ENCODE measurements at places on chromosomes 11 and 22.
A peak's percentile ranks its signal among the peaks of the same experiment; 100 is the strongest.

DNA sequence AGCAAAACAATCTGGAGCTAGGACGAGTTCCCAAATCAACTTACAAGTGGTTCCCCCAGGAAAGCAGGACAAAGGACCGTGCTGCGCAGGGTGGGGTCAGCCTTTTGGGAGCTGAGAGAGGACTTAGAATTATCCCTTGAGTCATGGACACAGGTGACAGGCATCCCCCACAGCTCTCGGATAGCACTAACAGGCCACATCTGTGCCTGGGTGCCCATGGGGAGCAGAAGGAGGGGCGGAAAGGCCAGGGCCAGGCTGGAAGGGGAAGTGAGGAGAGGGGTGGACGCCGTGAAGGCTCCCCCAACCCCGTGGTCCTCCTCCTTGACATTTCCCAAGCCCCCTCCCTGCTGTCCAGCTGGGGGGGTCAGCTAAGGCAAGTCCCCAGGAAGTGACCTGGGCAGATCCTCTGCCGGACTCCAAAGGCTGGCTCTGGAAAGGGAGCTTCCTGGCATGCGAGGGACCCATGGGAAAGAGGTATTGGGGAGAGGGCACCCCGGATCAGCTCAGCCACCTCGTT is 31.6 kb upstream of the A4GALT start:
- no peak for DNase-seq

- DNase-seq: no peak
These were observed 4.3 kb downstream of the SHANK3 start for GRCh38 chr22:50676661-50677492.

DNA sequence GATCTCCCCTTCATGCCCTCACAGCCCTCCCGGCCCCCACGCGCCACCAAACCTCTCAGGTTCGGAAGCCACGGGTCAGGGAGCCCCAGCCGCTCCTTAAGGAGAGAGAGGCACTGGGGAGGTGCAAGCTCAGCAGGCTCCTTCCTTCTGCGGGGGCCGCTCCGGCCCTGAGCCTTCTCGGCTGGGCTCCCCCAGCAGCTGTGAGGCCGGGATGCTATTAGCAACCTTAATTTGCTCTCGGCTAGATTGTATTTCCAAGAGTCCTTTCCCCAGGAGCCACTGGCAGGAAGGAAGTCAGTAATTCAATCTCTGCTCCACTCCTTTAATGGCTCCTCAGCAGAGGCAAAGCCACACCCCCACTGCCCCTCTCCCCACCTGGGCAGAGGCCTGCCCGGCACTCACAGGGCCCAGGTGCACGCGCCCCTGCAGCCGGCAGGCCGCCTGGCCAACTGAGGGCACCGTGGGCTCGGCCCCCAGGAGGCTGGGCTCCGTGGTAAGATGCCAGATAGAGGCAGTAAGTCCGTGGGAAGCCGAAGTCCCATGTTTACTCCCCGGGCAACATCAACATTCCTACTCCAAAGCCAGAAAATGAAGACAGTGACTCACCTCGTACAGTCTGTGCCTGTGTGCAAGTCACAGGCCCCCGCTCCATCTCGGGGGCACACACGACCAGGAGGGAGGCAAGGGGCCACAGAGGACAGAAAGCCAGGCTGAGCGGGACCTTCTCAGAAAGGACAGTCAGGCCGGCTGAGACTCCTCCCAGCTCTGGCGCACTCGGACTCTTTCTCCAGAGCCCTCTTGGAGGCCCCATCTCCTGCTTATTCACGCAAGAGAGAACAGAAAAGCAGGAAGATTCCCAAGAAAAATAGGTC is 5.2 kb downstream of the IGSF9B start:
- peak; percentile 35 for DNase-seq

DNA sequence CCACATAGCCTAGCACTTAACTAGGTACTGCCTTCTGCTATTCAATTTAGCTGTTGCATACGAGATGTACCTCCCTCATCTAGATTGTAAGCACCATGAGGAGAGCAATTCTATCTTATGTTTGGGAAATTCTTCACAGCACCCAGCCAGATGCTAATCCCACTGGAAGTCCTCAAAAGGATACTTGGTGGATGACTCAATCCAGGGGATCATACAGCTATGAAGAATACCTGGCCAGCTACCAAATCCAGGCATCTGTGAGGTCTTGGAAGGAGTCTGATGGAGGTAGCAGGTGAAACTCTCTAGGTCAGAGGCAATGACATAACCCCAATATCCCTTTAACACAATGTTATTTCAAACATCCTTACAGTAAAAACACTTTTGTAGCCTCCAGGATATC is 167.8 kb upstream of the NCAM1 start:
- no peak for DNase-seq

- DNase-seq: no peak
These were observed 2.6 kb upstream of the P2RY2 start for GRCh38 chr11:73215191-73216134.

GRCh38 chr11:121246021-121246768 is 46.4 kb upstream of the SC5D start:
- DNase-seq: no peak

GRCh38 chr11:10506008-10506370 is 35.0 kb downstream of the RNF141 start:
- no peak for DNase-seq

DNA sequence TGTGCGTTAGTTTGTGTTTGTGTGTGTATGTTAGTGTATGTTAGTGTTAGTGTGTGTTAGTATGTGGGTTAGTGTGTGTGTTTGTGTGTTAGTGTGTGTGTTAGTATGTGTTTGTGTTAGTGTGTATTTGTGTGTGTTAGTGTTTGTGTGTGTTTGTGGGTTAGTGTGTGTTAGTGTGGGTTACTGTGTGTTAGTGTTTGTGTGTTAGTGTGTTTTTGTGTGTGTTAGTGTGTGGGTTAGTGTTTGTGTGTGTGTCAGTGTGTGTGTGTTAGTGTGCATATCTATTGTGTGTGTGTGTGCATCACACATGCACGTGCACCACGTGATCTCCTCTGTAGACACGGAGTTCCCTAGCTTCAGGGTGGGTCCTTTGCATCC is 115.4 kb downstream of the KCNQ1OT1 start:
- DNase-seq: no peak

GRCh38 chr11:34029176-34029575 is 22.4 kb upstream of the CAPRIN1 start:
- no peak for DNase-seq

DNA sequence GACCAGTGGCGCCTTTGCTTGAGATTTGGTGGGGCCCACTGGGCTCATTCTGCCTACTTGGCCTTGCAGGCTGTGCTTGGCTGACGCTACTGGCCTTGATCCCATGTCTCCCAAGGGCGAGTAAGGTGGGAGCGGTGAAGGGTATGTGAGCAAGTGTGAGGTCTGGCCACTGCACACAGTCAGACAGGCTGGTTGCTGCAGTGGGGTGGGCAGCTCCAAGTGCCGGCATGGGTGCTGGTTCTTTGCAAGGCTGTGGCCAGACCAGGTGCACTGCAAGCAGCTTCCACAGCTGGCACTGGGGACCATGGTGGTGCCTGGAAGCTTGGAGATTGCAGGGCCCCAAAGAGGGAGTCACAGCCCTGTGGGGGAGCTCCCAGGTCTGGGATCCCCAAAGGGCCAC is 33.4 kb upstream of the OR10G7 start:
- DNase-seq: no peak

GRCh38 chr11:122816761-122817520 is 21.4 kb upstream of the CRTAM start:
- DNase-seq: no peak

- no peak for DNase-seq
These were observed 25.6 kb downstream of the RHOD start for GRCh38 chr11:67082071-67082791.

DNA sequence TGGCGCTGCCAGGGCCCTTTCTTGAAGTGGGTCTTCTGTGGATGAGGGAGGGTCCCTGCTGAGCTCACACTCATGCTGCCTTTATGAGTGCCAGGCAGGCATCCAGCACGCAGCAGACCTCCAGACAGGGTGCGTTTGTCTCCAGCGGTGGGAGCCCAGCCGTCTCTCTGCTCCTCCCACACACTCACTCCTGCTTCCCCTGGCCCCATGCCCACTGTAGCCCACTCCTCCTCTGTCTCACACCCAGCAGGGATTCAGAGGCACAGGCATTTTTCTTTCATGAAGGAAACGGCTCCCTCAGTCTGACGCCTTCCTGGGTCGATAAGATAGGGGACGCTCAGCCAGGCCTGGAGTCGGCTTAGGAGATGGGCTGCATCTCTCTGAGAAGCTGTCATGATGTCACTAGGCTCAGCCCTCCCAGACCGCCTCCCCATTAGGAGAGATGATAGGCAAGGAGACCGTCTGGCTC is 183.9 kb upstream of the NCAM1 start:
- no peak for DNase-seq

- no peak for DNase-seq
These were observed 9.4 kb downstream of the IGSF9B start for GRCh38 chr11:133947321-133947756.

GRCh38 chr11:112826788-112827187 is 134.4 kb upstream of the NCAM1 start:
- DNase-seq: no peak

DNA sequence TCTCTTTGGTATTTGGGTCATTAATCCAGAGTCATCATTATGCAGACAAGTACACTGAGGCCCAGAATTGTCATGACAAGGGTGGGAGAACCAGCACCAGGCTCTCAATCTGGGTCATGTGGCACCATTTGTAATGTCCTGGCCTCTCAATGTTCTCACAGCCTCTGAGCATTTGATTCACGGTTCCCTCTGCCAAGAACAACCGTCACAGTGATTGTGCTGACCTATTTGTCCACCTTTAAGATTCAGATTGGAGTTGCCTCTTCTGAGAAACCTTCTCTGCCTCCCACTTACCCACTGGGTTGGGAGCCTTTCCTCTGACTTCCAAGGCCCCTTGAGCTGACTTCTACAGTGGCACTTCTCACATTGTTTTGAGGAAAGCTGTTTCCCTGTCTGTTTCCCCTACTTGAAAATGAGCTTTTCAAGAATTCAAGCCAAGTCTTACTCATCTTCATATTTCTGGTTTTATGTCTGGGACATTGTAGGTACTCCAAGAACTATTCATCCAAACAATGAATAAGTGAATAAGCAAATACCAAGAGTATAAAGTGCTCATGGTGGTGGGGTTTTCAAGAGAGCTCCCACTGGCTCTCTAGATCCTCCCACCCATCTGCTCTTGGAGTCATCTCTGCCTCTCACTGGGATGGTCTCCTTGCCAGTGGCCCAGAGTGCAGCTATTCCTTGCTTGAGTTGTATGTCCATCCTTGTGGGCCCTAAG is 126.4 kb upstream of the E2F8 start:
- no peak for DNase-seq

GRCh38 chr11:32421992-32422391 is 13.3 kb downstream of the WT1 start:
- no peak for DNase-seq

DNA sequence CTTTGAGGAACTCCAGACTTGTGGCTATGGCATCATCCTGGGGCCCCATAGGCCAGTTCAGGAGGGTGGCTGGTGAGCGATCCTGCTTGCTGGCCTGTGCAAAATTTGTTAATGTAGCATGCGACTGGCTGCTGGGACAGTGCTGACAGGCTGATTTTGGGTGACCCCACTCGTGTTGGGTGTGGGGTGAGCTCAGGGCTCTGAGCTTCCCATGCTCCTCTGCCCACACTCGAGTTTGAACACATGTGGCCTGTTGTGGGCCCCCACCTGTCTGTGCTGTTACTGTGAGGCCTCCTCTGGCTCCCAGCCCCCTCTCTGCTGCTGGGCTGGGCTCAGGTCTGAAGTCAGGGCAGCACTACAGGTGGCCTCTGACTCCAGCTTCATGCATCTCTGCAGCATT is 64.4 kb upstream of the MYEOV start:
- DNase-seq: no peak

- DNase-seq: no peak
These were observed 76.2 kb downstream of the ZBTB16 start for GRCh38 chr11:114135737-114136151.

DNA sequence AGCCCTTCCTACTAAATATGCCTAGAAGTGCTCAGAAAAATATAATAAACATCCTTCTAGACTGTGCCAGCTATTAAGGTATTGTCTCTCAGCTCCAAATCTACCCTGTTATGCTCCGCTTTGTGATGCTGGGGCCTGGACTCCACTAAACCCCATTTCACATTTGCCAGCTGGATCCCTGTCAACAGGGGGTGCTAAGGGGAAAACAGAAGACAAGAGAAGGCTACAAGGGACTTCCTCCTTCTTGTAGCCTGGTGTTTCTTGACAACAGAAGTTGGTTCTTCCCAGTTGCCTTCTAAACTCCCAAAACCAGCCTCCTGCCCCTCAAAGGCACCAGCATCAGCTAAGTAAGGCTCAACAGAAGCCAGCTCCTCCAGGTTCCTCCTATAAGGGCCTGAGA is 5.2 kb downstream of the NUMA1 start:
- DNase-seq: no peak

- no peak for DNase-seq
These were observed 130.0 kb downstream of the WNT7B start for GRCh38 chr22:45846952-45847351.

- no peak for DNase-seq
These were observed 40.1 kb downstream of the CTSC start for GRCh38 chr11:88297421-88297820.

DNA sequence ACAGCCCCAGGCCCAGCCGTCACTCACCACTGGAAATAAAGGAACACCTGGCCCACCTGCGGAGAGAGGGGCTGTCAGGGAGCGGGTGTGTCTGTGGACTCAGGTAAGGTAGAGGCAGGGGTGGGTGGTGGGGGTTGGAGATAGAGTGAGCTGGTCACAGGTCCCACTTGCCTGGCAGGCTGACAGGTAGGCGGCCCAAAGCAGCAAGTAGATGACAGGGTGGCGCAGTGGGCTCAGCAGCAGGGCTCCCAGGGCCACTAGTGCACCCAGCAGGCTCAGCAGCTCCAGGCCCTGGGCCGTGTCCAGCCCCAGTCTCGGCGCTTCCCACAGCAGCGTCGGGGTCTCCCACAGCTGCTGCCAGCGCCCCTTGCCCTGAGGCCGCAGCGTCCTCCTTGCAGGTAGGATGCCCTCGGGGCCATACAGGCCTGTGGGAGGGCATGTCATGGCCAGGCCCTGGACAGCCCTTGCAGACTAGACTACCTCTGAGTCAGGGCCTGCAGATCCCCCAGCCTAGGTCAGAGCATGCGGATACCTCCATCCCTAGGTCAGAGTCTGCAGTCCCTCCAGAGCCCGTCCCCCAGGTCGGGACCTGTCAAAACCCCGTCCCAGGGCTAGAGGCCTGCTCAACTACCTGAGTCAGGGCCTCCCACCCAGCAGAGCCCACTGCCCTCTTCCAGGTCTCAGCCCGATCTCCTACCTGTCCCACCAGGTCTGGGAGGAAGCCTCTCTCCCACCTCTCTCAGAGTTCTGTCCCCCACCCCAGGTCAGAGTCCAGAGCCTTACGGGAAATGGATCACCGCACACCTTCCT is 686 bp downstream of the LMF2 start:
- DNase-seq: no peak

DNA sequence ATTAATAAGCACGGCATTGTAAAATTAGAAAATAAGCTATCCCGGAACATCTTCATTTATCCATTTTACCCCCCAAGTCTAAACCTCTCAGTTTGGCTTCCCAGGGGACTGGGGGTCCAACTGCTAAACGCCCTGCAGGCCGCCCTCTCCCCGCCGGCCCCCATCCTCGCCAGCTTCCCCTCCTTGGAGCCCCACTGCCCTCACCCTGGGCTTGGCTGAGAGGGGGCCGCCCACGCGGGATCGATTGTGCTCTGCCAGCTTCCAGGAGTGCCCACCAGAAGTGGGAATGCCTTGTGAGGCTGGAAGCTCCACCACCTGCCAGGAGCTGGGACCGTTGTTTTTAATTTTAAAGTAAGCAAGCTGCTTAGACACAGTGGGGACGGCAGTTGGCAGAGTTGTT is 353.5 kb downstream of the TBC1D22A start:
- DNase-seq: no peak

- no peak for DNase-seq
These were observed 4.8 kb downstream of the RPS3 start for GRCh38 chr11:75403983-75404658.

- no peak for DNase-seq
These were observed 285.4 kb downstream of the C11orf87 start for GRCh38 chr11:109707411-109707810.
